ENCODE measurements at places on chromosomes 11 and 22.

DNA sequence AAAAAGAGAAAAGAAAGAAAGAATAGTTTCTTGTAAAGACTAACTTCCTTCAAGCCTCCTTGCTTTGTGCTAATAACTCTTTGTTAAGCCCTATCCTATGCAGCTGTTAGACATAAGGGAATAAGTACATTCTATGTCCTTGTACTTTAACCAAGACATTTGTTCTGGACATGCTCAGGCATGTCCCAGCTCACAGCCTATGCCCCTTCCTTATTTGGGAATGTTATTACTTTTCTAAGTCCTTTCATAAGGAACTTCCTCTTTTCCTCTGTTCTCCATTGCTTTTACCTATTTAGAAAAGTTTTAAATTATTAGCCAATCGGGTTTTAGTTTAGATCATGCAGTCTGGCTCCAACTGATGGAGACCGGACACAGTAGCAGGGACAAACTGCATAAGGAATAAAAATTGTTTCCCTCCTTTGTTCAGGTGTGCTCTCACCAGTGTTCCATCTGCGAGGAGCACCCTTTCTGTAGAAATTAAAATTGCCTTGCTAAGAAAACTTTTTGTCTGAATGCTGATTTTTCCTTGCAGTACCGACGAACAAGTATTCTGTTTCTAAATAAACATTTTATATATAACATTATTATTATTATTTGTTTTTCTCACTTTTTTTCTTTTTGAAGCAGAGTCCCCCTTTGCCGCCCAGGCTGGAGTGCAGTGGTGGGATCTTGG is 21.6 kb upstream of the SPINDOC start:
- DNase-seq = no peak

- no peak for DNase-seq
These were observed 16.4 kb upstream of the OR5AL1 start for GRCh38 chr11:56396047-56396446.

DNA sequence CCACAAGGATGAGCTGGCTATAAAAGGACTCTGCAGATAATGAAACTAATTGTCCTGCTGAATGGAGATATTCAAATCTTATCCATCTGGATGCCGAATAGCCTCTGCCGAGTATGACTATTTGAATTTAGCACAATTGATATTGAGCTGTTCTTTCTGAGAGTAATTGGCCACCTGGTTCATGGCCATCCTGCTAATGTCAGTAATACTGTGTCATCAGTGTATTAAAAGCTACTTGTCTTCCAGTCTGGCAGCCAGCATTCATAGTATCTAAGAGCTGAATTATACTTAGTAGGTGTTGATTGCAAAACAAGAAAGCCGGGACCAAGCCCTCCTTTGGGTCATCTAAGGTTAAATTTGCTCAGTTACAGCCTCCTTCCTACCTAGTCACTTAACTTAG is 310.7 kb upstream of the NCAM1 start:
- no peak for DNase-seq

- DNase-seq = no peak
These were observed 22.1 kb downstream of the GDPD5 start for GRCh38 chr11:75503531-75504099.

DNA sequence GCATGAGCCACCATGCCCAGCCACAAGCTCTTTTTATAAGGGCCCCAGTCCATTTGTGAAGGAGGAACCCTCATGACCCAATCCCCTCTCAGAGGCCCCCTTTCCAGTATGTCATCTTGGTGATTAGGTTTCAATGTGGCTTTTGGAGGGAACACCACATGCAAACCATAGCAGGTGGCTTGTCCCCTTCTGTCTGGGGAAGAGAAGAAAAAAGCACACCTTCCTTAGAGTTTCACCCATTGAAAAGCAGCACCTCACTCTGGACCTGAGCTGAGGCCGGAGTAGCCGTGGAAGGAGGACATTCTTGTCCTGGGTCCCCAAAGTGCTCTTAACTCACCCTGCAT is 25.4 kb downstream of the NEAT1 start:
- DNase-seq = no peak

DNA sequence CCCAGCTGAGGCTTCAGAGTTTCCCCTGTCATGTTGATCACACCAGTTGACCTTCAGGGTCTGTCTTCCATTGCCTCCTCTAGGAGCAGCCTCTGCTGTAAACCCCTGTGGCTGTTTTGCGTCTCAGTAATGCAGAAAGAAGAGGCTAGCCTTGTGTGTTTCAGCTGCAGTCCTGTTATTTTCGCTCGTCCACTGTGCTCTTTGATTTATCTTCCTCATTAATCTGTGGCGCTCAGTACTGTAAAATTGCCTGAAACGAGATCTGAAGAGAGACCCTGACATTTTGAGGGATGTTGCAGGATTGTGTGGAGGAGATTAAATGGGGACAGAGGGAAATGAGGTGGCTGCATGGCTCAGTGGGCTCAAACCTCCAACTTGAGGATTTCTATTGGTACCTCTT is 163.7 kb downstream of the DBX1 start:
- DNase-seq = no peak

GRCh38 chr11:33861386-33861785 is 30.5 kb downstream of the LMO2 start:
- no peak for DNase-seq

DNA sequence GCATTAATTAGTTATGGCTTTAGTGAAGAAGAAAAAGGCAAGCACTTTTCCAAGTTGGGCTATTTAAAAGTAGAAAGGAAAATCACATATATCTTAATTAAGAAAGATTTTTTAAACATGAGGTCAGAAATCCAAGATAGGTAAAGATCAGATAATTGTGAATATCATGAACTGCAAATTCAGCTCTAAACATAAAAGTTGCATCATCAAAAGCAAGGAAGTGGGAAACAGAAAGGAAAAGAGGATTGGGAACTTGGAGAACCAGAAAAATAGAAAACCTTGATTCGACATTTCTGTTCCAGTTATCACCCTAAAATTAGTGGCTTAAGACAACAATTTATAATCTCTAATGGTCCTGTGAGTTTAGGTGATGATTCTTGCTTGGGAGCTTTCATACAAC is 17.5 kb downstream of the KBTBD3 start:
- DNase-seq = no peak

- DNase-seq = no peak
These were observed 37.6 kb downstream of the SLC36A4 start for GRCh38 chr11:93160156-93160555.

DNA sequence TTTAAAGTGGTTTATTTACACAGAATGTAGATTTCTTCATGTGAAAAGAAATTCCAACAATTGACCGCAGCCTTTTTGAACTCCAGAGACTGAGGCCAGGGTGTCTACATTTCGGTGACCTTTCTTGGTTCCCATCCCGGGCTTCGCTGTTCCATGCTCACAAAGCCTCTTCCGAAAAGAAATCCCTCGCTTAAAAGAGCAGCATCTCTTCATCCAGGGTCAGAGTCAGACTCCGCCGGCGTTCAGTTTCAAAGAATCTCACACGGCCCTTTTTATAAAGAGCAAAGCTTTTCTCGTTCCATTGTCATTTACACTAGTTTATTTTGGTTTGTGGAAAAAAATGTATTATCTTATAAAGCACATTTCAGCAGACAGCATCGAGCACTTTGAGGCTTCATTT is 530.6 kb upstream of the B3GAT1 start:
- no peak for DNase-seq

GRCh38 chr11:96213500-96213899 is 129.5 kb downstream of the MAML2 start:
- DNase-seq = peak; percentile 90

DNA sequence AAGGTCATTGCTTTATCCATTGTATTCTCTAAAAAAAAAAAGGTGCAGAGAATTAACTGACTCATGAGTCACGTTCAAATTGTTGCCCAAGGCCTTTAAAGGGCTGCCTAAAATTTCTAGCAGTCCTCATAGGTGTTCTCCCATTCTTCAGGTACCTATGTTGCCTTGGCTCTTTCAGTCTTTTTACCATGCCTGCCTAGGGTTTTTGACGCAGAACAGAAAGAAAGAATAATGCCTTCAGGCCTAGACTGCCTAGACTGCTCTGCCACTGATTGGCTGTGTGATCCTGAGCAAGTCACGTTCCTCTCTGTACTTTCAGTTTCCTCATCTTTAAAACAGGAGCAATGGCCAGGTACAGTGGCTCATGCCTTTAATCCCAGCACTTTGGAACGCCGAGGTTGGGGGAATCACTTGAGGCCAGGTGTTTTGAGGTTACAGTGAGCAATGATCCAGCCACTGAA is 21.5 kb downstream of the CTSC start:
- no peak for DNase-seq

GRCh38 chr11:66767666-66768065 is 38.6 kb upstream of the SPTBN2 start:
- DNase-seq = no peak

- no peak for DNase-seq
These were observed 58.6 kb downstream of the SC5D start for GRCh38 chr11:121351083-121351630.

DNA sequence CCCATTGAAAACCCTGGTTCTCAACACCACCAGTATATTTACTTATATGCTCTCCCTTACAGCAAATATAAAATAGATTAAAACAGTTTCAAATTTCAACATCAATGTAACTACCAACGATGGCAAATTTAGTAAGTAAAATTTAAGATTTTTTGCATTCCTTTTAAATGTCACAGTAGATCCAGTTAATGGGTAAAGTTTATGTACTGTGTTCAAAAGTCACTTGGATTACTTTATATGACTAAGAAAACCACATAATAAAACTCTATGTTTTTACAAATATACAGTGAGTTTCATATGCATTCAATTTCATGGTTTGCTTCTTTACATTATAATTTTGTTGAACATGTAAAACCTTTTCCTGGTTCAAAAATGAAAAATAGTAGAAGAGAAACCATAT is 364.6 kb downstream of the AASDHPPT start:
- DNase-seq = no peak

DNA sequence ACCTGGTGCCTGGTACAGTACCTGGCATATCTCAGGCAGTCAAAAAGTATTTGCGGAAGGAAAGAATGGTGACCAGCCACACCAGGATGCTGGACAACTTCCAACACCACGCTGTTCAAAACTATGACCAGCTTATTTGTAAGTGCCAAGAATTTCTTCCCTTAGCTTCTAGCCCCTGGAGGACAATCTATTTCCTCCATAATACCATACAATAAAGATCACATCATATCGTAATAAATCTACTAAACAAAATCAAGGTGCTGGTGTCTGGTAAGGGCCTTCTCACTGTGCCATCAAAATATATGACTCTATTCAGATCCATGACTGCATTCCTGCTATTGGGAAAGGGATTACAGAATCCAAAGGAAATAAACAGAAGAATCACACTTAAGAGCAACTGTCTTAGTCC is 51.5 kb downstream of the ALG9 start:
- no peak for DNase-seq

DNA sequence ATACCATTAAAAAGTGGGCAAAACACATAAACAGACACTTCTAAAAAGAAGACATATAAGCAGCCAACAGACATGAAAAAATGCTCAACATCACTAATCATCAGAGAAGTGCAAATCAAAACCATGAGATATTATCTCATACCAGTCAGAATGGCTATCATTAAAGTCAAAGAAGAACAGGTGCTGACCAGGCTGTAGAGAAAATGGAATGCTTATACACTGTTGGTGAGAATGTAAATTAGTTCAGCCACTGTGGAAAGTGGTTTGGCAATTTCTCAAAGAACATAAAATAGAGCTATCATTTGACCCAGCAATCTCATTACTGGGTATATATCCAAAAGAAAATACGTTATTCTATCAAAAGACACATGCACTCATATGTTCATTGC is 13.5 kb downstream of the OR2AT4 start:
- no peak for DNase-seq

DNA sequence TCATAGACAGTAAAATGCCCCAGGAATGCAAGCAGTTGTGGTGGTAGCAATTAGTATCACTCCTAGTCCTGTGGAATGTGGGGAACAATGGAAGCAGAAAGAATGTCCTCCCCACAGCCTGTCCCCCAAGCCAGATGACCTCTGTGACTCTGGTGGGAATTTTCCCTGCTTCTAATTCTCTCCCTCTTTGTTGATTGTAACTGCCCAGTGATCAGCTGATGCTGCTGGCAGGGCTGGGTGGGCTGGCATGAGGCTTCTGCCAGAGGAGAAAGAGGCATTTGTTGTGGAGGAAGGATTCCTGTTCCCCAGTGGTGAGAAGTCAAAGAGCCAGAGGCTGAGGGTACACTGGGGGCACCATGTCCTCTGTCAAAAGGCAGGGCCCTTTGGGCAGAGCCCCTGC is 116.7 kb upstream of the NCAM1 start:
- DNase-seq = peak; percentile 6

GRCh38 chr11:64698427-64698826 is 24.6 kb downstream of the NRXN2 start:
- no peak for DNase-seq

DNA sequence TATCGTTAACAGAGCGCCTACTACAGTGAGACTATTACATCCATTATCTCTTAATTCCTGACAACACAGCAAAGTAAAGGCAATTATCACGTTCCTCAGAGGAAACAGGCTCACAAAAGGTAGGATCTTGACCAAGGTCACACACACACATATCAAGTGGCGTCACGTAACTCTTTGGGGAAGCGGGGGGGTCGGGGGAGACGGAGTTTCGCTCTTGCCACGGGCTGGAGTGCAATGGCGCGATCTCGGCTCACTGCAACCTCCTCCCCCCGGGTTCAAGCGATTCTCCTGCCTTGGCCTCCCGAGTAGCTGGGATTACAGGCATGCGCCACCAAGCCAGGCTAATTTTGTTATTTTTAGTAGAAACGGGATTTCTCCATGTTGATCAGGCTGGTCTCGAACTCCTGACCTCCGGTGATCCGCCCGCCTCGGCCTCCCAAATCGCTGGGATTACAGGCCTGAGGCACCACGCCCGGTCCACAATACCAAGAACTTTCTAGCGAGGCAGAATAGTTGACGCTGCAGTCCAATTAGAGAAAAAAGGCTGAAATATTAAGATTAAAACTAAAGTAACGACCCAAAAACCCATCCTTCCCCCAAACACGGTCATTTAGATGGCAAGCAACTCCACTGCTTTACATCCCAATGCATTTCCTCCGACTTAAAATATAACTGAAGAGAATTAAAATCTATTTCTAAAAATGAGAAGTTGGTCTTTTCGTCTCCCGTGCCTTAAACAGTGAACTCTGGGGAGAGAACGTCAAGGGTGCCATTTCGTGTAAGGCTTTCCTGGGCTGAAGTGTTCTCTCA is 1.2 kb downstream of the DDX17 start:
- peak; percentile 53 for DNase-seq

DNA sequence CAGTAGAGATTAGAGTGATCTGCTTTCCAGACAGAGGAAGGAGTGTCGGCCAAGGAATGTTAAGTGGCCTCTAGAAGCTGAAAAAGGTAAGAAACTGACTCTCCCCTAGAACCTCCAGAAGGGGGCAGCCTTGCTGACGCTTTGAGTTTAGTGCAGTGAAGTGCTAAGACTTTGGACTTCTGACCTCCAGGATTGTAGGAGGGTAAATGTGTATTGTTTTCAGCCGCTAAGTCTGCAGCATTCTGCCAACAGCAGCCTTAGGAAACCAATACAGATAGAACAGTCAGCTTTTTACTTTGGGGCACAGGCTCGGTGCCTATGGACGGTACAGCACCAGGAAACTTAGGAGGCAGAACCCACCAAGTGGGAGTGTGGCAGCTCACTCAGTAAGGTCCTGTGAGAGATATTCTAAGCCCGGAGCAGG is 3.6 kb upstream of the TBC1D22A start:
- peak; percentile 52 for DNase-seq
